ENCODE measurements at places on chromosomes 3 and 15. TPM values are rescaled to one million over a fixed set of nuclear protein-coding genes. Genes with fewer than 3 reads are reported as not detected.
A peak's percentile ranks its signal among the peaks of the same experiment; 100 is the strongest.

Gene GP9
- not detected for total RNA-seq

- no peak overlapping the region for H3K4me3 ChIP-seq
- no peaks in the 10 kb centered on the region for H3K4me1 ChIP-seq
- no peak for DNase-seq
- no peaks in the 10 kb centered on the region for H3K36me3 ChIP-seq
Observed at GRCh38 chr3:43019006-43019809, 40.1 kb downstream of the GASK1A start.

- peaks cover 10% of the 10 kb centered on the region for H3K4me1 ChIP-seq
- H3K27ac ChIP-seq, result no peak overlapping the region
- no peak overlapping the region for H3K4me3 ChIP-seq
- no peaks in the 10 kb centered on the region for H3K36me3 ChIP-seq
Observed at GRCh38 chr3:11651900-11652299, 8.2 kb upstream of the VGLL4 start.

DNA sequence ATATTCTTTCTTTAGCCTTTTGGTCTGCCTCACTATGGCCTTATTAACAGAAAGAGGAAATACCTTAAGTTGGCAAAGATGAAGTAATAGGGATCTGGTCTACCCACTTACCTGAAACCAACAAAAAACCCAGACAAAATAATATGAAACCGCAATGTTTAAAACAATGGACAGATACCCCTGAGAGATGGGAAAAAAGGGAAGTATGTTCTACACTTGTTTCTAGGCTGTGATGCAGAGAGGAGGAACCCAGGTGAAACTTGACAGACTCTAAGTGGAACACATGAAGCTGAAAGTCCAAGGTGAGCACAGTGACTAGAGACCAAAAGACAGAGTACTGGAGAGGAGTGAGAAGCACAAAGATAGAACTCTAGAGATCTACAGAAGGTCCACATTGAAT lies 78.4 kb downstream of the NR2E3 start:
- H3K27ac ChIP-seq, result no peak overlapping the region
- no peak for DNase-seq
- H3K27me3 ChIP-seq, result no peaks in the 10 kb centered on the region
- no peak overlapping the region for H3K4me3 ChIP-seq
- no peaks in the 10 kb centered on the region for H3K4me1 ChIP-seq

GRCh38 chr15:84572231-84572630 lies 28.6 kb upstream of the ZSCAN2 start:
- no peak for DNase-seq
- no peak overlapping the region for H3K27ac ChIP-seq
- H3K4me3 ChIP-seq, result no peak overlapping the region
- no peaks in the 10 kb centered on the region for H3K27me3 ChIP-seq

DNA sequence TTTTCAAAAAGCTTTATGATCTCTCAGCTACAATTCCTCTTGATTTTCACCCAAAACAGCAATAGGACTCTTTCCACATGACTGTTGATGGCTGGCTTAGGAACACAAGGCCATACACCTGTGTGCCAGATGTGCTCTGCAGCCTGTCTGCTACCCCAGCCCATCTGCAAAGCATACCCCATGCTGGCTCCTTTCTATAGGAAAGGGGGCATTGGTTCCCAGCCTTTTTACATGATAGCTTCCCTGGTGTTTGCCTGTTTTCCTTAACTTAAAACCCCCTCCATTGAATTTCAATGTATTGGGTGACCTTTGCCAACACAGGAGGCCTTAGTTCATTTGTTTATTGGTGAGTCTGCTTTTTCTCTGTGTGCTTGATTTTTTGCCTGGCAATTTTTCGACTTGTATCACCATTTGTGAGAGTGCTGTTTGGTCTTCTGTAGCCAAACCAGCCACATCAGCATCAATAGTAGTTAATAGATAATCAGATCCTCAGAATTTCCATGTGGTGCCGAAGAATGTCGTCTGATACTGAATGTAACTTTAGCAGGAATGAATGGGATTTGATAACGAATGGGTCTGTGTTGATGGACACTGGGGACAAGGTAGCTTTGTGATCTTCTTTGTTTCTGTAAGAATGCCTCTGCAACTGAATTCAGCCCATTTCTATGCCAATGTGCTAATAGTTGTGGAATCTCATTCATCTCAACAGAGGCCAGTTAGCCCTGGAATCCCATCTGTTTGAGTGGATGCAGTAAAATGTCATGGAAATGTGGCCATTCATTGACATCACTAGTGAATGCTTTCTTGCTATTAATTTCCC lies 272.2 kb upstream of the RARB start:
- no peaks in the 10 kb centered on the region for H3K27me3 ChIP-seq
- H3K27ac ChIP-seq, result peak overlapping the region; percentile 97
- peak; percentile 69 for DNase-seq
- no peaks in the 10 kb centered on the region for H3K36me3 ChIP-seq

Gene PEX11A
- 15.0 TPM for total RNA-seq

DNA sequence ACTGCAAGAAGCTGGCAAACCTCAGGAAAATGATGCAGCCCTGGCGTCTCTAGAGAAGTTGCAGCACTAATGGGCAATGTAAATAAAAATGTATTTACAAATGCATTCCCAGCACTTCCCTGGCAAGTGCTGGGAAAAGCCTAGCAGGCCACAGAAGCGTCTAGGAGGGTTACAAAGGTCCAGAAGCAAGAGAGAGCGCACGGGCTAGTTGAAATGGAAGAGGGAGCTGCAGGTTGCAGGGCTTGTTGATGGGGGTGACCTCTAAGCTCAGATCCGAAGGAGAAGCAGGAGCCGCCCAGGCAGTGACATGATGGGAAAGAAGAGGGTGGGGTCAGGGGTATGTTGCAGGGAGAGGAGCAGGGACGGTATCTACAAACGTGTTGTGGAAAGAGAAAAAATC lies 2.7 kb upstream of the KNL1 start:
- no peak overlapping the region for H3K27ac ChIP-seq
- no peaks in the 10 kb centered on the region for H3K27me3 ChIP-seq
- H3K4me1 ChIP-seq, result peaks cover 11% of the 10 kb centered on the region

- no peak for DNase-seq
- no peaks in the 10 kb centered on the region for H3K27me3 ChIP-seq
- H3K27ac ChIP-seq, result no peak overlapping the region
- H3K36me3 ChIP-seq, result no peaks in the 10 kb centered on the region
- peaks cover 45% of the 10 kb centered on the region for H3K4me1 ChIP-seq
- H3K4me3 ChIP-seq, result no peak overlapping the region
Observed at GRCh38 chr3:101039285-101039684, 46.1 kb upstream of the ABI3BP start.

DNA sequence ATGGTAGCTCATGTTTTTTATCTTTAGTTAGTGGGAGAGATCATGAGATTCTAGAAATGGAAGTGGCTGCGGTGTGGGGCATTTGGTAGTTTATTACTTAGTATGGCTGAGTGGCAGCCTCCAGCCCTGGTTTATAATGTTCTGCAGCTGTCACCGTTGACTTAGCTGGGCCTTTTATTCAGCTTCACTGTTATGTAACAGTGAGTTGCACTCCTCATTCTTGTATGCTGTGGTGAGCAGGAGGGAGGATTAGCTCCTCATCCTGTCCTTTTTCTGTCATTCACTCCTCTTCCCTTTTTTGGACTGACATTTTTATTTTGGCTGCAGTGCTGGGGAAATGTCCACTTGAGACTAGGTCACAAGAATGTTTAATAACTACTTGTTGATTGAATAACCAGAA lies 29.5 kb downstream of the RAD54L2 start:
- H3K4me3 ChIP-seq, result no peak overlapping the region
- H3K4me1 ChIP-seq, result no peaks in the 10 kb centered on the region
- no peaks in the 10 kb centered on the region for H3K27me3 ChIP-seq
- peaks cover 6% of the 10 kb centered on the region for H3K36me3 ChIP-seq
- no peak overlapping the region for H3K27ac ChIP-seq

DNA sequence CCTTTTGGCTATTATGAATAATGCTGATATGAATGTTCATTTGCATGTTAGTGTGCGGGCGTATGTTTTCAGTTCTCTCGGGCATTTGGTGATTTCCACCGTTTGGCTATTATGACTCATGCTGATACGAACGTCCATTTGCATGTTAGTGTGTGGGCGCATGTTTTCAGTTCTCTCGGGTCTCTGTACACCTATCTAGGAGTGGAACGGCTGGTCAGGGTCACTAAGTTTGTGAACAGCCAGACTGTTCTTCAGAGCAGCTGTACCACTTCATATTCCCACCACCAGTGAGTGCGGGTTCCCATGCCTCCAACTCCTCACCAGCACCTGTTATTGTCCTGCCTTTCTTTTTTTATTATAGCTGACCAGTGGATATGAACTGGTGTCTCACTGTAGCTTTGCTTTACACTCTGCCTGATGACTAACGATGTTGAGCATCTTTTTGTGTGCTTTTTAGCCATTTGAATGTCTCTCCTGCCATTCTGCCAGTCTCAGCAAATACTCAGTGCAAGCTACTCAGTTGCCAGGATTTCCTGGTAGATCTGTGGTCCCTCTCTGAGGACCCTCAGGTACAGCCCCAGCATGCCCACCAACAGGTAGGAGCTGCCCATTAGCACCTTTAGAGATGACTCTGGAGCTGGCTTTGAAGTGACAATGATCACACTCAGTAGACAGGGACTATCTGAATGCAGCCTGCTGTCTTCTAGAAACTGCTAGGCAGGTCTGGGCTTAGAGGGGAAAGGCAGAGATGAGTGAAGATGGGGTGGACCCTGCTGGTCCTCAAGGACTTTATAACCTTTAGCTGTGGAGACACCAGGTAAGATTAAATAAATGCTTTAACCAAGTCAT lies 141.1 kb downstream of the XXYLT1 start:
- no peaks in the 10 kb centered on the region for H3K4me1 ChIP-seq
- no peaks in the 10 kb centered on the region for H3K27me3 ChIP-seq
- no peaks in the 10 kb centered on the region for H3K36me3 ChIP-seq

Gene CTDSPL
- total RNA-seq, result 42.4 TPM

Gene GOLGA8S
- total RNA-seq, result 0.05 TPM

Gene GPR149
- total RNA-seq, result not detected
